ENCODE measurements at places on chromosomes 5 and 9.

- DNase-seq: no peak
Observed at GRCh38 chr5:178532666-178533065, 57.5 kb downstream of the COL23A1 start.

DNA sequence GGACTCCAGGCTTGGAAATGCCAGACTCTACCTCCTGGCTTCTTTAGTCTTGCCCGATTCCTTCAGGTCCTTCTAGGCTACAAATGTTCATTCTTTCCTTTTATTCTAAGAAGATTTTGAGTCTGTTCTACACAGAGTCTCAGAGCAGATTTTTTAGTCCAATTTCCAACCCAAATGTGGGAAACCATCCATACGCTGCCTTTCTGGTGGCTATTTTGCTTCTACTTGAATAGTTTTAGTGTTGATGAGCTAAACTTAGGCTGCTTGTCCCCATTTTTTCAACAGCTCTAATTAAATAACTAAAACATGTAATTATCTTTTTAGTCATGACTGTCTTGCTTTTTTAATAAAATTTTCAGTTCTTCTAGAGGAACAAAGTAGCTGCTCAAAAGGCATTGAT is 112.4 kb upstream of the KLF9 start:
- DNase-seq: no peak

DNA sequence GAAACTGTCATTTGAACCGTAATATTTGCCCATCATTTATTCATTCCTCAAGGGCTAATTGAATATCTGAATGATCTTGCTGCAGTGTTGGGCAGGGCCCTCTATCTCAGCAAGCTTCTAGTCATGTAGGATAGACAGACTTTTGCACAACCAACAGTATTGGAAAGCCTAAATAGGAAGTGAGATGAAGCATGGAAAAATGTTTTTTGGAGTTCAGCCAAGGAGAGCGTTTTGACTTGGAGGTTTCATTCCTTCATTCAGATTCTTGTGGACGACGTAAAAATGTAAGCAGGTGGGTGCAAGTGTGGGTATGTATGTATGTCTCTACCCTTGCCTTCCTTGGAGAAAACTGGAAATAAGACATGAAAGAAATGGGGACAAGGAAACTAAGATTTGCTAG is 15.5 kb downstream of the DAPK1 start:
- DNase-seq: no peak

DNA sequence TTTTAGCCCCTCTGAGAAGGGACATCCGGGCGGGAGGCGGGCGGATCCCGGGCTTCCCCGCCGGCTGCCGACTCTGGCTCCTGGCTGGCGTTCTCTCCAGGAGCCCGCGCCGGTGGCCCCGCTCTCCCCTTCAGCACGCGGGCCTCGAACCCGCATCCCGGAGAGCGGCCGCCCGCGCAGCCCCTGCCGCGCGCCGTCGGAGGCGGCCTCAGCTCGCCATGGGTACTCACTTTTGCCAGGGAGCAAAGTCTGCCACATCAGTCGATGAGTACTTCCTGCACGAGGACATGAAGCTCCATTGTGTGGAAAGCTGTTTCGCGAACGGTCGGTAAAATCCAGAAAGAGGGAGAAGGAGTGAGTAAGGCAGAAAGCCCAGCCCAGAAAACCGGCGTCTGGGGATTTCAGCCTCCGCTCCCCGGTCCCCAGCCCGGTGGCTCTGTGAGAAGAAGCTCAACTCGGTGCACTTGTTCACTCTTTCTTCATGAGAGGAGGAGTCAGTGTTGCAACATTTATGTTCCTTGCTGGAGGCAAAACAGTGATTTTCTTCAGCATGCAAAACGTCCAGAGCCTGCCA is at the start of gene PRLR:
Gene PRLR, minus strand, starts transcription at position 450 of the 574 bp plus-strand sequence. CDS start 140,867 bp downstream, outside the sequence.
- DNase-seq: no peak

DNA sequence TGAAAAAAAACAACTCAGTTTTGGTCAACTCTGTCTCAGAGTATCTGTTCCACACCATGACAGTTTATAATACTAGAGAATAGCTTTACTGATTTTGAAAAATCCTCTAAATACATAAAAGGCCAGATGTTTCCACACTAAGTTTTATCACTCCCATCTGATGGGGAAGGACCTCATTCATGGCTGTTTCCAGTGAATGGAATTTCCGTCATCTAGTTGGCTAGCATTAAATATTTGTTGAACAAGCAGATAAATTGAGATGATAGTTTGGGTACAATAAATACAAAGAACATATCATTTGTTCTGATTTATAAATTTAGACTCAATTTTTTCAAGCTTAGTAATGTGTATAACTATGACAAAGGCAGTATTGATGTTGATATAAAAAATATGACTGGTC is 408.5 kb downstream of the PTPRD start:
- no peak for DNase-seq

GRCh38 chr9:5787220-5787619 is 45.7 kb downstream of the ERMP1 start:
- no peak for DNase-seq

DNA sequence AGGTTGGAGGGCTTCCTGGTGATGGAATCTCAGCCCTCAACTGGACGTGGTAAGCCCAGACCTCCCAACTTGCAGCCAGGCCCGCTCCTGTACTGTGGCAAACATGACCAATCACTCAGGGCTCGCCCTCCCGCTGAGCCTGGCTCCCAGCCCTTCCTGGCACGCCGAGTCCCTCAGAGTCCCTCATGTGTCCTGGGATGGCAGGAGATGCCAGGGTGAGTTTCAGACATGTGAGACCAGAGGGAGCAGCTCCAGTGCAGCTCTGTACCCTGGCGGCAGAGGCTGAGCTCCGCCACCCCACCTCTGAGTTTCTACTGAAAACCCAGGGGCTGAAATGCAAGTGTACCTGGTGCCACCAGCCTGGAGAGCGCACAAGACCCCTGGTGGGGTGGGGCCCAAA is 42.0 kb upstream of the RXRA start:
- DNase-seq: no peak

DNA sequence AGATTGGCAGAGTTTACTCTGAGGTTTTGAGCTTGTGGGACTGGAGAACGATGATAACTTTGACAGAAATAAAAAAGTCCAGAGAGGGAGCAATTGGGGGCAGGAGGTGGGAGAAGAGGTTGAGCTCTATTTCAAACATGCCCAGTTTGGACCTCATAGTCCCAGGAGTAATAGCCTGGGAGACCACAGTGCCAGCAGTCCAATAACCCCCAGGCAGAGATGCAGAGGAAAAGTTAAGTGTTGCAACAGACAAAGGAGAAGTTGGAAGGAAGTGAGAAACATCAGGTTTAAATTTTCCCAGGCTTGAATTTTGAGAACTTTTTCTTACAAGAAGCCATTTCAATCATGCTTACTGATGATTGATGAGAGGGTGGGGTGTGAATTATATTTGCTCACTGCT is 117.0 kb upstream of the GHR start:
- DNase-seq: no peak

- no peak for DNase-seq
Observed at GRCh38 chr5:27241564-27242257, 203.3 kb upstream of the CDH9 start.

DNA sequence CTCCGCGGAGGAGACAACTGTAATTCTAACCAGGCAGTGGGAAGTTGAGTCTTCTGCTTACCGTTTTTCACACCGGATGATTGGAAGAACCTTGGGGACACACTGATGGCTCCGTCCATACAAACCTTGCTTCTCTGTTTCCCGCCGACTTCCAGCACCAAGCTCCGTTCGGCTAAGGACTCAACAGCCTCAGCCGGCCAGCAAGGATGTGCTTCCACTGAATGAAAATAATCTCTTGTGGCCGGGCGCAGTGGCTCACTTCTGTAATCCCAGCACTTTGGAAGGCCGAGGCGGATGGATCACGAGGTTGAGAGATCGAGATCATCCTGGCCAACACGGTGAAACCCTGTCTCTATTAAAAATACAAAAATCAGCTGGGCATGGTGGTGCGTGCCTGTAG is 1.8 kb upstream of the EDF1 start:
- no peak for DNase-seq

DNA sequence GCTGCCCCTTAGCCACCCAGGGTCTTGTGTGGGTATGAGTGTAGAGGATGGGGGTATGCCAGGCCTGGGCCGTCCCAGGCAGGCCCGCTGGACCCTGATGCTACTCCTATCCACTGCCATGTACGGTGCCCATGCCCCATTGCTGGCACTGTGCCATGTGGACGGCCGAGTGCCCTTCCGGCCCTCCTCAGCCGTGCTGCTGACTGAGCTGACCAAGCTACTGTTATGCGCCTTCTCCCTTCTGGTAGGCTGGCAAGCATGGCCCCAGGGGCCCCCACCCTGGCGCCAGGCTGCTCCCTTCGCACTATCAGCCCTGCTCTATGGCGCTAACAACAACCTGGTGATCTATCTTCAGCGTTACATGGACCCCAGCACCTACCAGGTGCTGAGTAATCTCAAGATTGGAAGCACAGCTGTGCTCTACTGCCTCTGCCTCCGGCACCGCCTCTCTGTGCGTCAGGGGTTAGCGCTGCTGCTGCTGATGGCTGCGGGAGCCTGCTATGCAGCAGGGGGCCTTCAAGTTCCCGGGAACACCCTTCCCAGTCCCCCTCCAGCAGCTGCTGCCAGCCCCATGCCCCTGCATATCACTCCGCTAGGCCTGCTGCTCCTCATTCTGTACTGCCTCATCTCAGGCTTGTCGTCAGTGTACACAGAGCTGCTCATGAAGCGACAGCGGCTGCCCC is 2.6 kb downstream of the SLC35A4 start:
- no peak for DNase-seq

GRCh38 chr9:11595756-11596155 is 983.0 kb upstream of the PTPRD start:
- DNase-seq: no peak

DNA sequence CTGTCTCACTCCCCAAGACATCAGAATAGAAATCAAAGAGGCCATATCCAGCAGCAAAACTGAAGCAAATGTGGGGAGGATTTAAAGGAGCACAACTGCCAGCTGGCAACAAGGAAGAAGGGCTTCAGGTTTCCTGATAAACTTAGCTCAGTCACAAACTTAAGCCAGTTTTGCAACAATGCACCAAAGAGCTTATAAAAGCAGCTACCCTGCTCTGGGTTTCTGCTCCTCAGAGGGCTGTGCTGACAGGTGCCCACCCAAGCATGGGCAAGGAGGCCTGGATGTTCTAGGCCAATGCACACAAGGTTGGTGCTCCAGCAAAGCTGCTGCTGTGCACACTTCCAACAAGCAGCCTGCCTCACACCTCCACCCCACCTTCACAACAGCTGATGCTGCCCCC is 132.9 kb downstream of the SIL1 start:
- no peak for DNase-seq

GRCh38 chr9:10331157-10331556 is 281.6 kb downstream of the PTPRD start:
- no peak for DNase-seq

- DNase-seq: no peak
Observed at GRCh38 chr5:128062172-128062746, 21.3 kb upstream of the SLC12A2 start.

GRCh38 chr9:93958121-93958818 is 3.1 kb upstream of the BARX1 start:
- no peak for DNase-seq

DNA sequence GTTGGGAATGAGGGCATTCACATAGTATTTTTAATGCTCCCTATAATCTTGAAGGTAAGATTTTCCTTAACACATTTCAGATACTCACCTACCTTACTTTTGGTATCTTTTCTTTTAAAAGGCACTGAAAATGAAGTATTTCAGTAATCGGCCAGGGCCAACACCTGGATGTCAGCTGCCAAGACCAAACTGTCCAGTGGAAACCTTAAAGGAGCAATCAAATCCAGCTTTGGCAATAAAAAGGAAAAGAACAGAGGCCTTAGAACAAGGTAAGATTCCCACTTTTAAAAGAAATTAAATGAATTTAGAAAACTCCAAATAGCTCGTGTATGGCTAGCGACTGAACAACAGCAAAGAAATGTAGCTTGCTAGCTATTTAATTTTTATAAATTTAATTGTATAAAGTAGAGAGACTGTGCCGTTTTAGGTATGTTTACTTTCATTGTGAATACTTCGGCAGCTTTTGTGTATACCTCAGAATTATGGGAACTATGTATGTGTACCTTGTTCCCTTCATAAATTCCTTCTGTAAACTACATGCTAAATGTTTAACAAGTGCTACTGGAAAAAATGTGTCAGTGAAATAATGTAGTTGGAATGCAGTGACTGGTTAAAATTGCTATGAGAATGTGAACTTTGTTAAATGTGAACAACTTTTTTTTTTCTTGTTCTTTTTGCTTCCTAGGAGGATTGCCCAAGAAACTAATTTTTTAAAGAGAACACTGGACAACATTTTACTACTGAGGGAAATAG is 41.9 kb downstream of the CDK7 start:
- no peak for DNase-seq

DNA sequence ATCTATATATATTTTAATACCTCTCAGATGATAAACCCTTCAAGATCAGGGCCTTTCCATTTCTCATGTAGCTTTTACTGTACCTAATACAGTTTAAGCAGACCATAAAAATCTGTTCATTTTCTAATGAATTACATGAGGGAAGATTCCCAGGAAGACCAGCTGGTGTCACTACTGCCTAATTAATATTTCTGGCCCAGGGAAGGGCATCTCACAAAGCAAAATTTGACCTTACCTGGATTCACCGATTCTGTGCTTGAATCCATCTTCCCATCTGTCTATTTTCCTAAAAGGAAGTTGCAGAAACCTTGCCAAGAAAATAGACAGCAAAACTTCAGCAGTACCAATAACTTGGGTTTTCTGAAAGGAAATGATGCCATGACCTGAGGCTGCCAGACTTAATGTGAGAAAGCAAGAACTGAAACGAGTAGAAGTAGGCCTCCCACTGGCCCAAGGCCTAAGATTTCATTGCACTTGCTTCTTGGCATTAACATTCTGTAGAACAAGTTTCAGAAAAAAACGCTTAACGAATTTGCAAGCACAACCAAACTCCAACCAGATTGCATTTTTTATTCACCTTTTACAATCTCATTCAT is 83.0 kb upstream of the GLIS3 start:
- peak; percentile 29 for DNase-seq

DNA sequence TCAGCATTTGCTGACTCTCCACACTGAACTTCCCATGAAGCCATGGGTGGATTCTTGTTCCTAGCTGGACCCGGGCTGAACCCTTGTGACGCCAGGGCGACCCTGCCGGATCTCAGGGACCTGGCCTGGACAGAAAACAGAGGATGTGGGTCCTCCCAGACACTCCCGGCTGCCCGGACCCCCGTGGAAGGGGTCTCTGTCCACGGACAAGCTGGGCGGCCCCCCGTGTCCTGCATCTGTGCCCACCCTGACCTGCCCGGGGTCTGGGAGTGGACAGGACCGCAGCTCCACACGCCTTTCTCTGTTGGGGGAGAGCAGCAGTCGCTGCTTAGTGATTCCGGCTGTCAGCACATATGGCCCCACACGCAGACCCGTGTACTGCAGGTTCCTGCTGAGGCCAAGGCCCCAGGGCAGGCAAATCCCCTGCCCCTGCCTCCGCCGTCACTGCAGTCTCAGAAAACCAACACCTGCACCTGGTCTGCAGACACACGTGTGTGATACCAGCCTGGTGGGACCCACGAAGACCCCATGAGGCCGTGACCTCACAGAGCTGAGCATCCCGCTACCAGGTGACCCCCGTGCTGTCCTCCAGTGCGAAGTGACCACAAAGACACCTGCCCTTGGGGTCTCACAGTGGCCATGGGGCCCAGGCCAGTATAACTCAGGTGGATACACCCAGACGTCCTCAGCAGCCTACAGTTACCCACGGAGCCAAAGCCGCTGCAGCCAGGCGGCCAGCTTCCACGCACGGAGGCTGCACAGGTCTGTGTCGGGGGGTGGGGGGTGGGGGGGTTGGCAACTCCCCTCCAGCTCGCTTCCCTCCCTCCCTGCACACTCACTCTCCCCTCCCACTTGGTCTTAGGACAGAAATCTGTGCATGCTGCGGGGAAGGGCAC is 50.6 kb downstream of the NKD2 start:
- DNase-seq: no peak

GRCh38 chr5:124438903-124439281 is 307.5 kb downstream of the ZNF608 start:
- no peak for DNase-seq

GRCh38 chr9:114271556-114272510 is 51.1 kb upstream of the ORM1 start:
- no peak for DNase-seq

All from CD4-positive, alpha-beta T cell treated with Interleukin-2 at 100 ng/mL for 4 hours (primary cell).